GM04503 (cell line): ENCODE measurements at places on chromosomes 16 and 17.

GRCh38 chr16:79597277-79598062, 3.1 kb downstream of the MAF start:
- DNase-seq, result no peak

- DNase-seq, result no peak
Observed at GRCh38 chr16:69105501-69106361, at the start of gene HAS3. Gene HAS3 (plus strand): TSS chr16:69105653. CDS start chr16:69109396, 3,743 bp downstream.

GRCh38 chr16:67158637-67159600, 790 bp downstream of the TRADD start:
- DNase-seq, result no peak

- DNase-seq, result no peak
Observed at GRCh38 chr17:63335831-63336230, 110.3 kb downstream of the CYB561 start.

DNA sequence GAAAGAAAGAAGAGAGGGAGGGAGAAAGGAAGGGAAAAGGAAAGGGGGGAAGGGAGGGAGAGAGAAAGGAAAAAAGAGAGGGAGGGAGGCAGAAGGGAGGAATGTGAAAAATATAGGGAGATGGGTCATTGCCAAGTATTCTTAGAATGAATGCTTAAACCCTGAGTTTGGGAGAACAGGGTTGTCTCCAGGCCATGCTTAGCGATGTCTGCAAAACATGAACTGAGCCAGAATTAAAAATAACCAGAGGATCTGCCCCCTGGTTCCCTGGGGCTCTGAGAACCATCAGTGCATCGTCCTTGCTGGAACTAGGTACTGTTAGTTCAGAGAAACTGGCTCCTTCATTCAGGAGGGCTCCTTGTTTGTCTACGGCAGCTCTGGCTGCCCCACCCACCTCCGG, 170.4 kb downstream of the IRX5 start:
- no peak for DNase-seq

DNA sequence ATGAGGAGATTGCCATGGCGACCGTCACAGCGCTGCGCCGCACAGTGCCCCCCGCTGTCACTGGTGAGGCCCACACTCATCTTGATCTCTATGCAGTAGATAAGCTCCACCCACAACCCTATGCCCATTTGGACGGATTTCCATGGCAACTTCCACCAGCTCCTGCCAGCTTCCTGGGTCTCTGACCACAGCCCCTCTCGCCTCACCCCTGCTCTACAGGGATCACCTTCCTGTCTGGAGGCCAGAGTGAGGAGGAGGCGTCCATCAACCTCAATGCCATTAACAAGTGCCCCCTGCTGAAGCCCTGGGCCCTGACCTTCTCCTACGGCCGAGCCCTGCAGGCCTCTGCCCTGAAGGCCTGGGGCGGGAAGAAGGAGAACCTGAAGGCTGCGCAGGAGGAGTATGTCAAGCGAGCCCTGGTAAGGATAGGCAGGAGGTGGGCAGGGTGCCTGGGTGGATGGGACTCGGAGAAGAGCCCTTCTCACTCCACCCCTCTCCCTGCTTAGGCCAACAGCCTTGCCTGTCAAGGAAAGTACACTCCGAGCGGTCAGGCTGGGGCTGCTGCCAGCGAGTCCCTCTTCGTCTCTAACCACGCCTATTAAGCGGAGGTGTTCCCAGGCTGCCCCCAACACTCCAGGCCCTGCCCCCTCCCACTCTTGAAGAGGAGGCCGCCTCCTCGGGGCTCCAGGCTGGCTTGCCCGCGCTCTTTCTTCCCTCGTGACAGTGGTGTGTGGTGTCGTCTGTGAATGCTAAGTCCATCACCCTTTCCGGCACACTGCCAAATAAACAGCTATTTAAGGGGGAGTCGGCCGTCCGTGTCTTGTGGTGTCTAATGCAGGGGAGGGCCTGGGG, 4.3 kb downstream of the ALDOA start:
- no peak for DNase-seq

GRCh38 chr16:70804734-70805169, 3.8 kb upstream of the VAC14 start:
- no peak for DNase-seq

GRCh38 chr16:24253192-24253591, 2.9 kb upstream of the CACNG3 start:
- peak; percentile 0 for DNase-seq

DNA sequence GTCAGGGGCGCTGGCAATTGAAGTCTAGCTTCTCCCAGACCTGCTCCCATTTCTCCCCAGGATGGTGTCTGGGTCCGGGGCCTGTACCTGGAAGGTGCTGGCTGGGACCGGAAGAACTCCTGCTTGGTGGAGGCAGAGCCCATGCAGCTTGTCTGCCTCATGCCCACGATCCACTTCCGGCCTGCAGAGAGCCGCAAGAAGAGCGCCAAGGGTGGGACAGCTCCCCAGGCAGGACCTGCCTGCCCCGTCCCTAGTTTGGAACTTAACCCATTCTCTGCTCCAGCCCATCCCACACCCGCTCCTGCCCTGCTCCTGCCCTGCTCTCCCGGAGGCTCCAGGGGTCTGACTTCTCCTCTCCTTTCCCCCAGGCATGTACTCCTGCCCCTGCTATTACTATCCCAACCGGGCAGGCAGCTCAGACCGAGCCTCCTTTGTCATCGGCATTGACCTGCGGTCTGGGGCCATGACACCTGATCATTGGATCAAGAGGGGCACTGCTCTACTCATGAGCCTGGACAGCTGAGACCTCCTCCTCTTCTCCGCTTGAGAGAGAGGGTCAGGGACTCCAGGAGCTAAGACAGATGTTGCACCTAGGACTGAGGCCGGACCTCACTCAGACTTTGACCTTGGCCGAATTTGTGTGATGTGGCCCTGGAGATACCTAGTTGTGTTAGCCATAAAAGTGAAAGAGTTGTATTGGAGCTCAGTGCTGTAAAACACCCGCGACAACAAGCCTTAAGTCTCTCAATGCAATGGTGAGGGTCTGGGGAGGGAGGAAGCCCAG, 814 bp upstream of the KDM6B start:
- DNase-seq, result no peak

- DNase-seq, result no peak
Observed at GRCh38 chr16:87163637-87164036, 153.6 kb downstream of the C16orf95 start.

DNA sequence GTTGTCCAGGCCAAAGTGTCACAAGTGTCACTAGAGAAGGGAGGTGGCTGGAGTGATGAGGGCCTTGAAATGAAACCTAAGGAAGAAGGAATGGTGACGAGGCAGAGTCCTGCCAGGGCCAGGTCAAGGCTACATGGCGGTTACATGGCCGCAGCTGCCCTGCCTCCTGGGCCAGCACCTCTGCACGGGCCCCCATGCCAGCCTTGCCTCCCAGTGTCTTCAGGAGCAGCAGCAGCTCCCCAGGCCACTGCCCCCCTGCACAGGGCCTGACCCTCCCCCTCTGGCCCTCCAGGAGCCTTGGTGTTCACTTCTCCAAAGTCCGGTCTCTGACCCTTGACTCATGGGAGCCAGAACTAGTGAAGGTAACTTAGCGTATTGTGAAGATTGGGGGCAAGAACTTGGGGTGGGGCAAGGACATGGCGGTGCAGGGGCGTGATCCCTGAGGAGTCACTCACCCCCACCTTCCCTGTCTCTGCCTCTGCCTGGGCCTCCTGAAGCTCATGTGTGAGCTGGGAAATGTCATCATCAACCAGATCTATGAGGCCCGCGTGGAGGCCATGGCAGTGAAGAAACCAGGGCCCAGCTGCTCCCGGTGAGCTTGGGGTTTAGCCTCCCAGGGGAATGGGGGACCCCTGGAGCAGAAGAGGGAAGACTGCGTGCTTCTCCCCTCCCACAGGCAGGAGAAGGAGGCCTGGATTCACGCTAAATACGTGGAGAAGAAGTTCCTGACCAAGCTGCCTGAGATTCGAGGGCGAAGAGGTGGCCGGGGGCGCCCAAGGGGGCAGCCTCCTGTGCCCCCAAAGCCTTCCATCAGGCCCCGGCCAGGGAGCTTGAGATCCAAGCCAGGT, 4.1 kb upstream of the KCTD11 start:
- DNase-seq, result no peak

DNA sequence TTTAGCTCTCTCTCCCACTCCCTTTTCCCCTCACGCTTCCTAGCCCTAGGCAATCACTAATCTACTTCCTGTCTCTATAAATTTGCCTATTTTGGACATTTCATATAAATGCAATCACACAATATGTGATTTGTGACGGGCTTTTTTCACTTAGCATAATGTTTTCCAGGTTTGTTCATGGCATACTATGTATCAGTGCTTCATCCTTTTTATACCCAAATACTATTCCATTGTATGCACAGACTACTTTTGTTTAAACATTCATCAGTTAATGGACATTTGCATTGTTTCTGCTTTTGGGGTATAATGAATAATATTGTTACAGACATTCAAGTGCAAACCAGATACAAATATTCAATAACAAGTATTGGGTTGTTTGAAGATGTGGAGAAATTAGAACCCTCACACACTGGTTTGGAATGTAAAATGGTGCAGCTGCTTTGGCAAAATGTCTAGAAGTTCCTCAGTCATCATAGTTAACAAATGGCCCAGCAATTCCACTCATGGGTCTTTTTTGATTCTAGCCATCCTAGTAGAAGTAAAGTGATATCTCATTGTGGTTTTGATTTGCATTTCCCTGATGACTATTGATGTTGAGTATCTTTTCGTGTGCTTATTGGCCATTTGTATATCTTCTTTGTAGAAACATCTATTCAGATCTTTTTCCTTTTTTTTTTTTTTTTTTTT, 67.7 kb downstream of the TBX4 start:
- no peak for DNase-seq

GRCh38 chr16:85132456-85133289, 20.4 kb upstream of the CIBAR2 start:
- DNase-seq, result no peak

DNA sequence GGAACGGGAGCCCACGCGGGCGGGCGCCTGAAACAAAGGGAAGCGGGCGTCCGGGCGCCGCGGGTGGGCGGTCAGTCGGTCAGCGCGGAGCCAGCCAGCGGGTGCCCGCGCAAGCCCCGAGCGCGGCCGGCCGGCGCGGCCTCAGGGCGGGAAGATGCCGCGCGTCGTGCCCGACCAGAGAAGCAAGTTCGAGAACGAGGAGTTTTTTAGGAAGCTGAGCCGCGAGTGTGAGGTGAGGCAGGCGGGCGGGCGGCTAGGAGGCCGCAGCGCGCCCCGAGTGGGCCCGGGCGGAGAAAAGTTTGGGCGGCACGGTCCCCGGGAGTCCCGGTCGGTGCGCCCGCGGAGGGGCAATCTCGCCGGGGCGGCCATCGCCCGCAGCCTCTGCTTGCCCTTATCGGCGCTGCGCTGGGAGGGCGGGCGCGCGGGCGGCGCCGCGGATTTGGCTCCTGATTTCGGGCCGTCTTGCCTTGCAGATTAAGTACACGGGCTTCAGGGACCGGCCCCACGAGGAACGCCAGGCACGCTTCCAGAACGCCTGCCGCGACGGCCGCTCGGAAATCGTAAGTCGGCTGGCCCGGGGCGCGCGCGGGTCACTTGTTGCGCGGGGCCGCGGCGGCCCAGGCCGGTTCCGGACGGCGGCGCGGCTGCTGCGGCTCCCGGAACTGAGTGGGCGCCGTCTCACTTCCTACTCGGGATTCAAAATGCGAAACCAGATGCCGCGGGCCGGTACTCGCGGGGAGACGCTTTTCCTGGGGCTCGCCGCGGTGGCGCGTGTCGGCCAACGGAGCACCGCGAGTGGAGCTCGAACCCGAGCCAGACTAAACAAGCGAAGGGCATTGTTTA, 526 bp downstream of the CBFB start:
- no peak for DNase-seq

DNA sequence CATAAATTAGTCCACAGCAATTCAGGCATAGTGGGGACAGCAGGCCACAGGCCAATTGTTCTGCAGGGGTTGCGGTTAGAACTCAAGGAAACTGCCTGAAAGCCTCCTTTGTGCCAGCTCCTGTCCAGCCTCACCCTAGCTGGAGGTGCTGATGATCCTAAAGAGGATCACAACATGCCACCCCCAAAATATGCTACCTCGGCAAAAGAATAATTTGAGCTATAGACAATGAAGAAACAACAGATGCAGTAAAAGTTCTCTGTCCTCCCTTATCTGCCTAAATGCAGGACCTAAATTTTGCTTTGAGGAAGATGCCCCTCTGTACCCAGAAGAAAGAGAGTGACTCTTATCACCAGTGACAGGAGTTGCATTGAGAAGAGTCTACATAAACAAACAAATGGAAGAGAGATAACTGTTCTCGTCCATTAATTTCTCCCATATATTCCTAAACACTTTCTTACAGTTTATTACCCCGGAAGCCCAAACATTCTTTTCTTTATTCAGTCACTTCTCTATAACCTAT, 14.7 kb downstream of the ALOX15 start:
- DNase-seq, result no peak

DNA sequence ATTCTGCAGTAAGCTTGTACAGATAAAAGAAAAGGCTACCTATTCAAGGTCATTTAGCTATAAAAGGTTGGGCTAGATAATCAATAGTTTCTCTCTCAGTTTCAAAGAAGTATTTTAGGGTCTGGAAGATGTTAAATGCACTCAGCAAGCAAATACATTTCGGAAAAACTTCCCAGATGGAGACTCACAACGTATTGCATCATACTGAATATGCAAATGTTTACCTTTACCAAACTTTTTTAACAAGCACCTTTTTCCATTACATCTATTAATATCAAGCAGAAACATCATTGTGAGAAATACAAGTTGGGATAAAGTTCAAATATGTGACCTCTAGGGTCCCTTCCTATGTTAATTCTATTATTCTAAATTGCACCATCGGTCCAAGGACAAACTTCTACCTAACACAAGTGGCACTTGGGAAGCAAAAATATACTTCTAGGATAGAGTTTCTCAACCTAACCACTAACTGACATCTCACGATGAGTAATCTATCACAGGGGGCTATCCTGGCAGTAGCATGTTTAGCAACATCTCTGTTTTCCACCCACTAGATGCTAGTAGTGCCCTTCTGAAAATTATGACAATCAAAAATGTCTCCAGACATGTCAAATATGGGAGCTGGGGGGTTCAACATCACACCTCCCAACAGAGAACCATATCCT, 14.5 kb downstream of the KANSL1 start:
- DNase-seq, result no peak

DNA sequence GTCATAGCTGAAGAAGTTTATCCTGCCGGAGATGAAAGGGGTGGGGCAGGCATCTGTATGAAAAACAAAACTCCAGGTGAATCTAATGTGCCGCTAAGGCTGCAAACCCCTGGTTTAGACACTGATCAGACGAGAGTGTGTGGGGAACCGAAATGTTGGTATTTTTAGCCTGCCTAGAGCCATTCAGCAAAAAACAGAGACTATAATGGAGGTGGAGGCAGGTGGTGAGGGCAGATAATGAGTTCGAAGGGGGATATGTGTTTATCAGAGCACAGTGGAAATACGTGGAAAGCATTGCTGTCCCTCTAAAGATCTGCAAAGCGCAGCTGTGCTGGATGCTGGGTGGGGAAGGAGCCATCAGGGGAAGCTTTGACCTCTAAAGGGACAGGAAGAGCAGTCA, 127.5 kb upstream of the WSCD1 start:
- no peak for DNase-seq

- no peak for DNase-seq
Observed at GRCh38 chr16:4660454-4661007, 32.8 kb upstream of the NUDT16L1 start.
